ENCODE measurements at places on chromosomes 11 and 22.

DNA sequence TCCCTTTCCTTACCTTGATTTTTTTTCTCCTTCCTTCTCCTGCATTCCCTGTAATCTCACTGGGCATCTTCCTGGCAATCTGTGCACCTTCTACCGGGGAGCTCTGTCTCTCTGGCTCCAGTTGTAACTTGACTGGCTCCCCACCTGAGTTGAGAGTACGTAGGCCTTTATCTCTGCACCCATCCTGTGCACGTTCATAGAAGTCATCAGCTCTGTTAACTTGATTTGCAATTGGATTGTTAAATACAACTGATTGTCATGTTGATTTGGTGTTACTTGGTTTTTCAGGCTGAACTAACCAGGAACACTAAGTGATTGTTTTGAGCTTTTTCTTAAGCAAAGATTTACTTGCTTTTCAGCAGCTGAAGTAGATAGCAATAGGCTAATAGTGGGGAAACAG is 11.8 kb downstream of the SWAP70 start:
- DNase-seq = no peak

- DNase-seq = no peak
Observed at GRCh38 chr22:49406879-49407587, 420.6 kb downstream of the BRD1 start.

GRCh38 chr22:39264349-39265038 is 19.7 kb upstream of the PDGFB start:
- DNase-seq = no peak

GRCh38 chr11:16043617-16044016 is 312.7 kb downstream of the SOX6 start:
- no peak for DNase-seq

- DNase-seq = no peak
Observed at GRCh38 chr11:74446532-74446938, 20.8 kb downstream of the KCNE3 start.

GRCh38 chr11:68472778-68473177 is 12.2 kb downstream of the PPP6R3 start:
- DNase-seq = no peak

GRCh38 chr11:87002918-87003317 is 34.8 kb upstream of the TMEM135 start:
- DNase-seq = peak; percentile 30

- DNase-seq = peak; percentile 46
Observed at GRCh38 chr11:46529095-46529905, 64.5 kb downstream of the AMBRA1 start.

DNA sequence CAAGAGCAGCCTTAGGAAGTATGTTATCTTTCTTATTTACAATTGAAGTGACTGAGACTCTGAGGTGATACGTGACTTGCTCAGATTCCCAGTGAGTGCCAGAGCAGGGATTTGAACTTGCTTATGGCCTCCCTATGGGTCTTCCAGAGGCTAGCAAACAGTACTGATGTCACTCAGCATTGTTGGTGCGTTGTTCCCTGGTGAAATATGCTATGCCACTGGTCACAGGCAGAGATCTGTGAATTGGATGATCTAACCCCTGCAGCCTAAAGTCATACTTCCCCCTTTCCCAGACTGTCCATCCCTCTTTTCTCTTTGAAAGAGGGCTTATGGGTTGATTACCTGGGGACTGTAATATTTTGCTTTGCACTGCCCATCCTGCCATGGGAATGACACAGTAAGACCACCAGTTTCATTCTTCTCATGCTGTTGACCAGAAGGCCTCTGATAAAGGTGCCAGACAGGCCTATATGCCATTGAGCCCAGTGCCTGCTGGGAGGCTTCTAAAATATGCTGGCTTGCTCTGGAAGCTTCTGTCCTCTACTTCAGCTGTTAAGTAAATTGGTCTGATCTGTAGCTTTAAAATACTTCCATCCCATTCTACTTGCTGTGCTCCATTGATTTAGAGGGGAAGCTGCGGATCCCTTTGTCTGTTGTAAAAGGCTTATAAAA is 152.2 kb upstream of the E2F8 start:
- DNase-seq = no peak

DNA sequence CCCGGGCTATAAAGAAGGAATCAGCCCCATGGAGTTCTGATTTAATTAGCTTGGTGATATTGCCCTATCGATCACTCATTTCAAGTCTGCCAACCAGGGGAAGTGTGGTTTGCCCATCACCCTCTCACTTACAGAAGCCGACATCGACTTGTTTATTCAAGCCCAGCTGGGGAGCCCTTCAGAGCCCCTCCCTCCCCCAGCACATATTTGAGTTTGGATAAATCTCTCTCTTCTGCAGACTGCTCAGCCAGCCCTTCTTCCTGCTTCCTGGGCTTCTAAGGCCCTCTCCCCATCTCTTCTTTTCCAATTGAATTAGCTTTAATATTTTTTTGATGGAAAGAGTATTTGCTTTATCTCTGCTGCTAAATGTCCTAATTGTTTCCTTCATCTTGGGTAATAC is 299.0 kb downstream of the MIAT start:
- no peak for DNase-seq

DNA sequence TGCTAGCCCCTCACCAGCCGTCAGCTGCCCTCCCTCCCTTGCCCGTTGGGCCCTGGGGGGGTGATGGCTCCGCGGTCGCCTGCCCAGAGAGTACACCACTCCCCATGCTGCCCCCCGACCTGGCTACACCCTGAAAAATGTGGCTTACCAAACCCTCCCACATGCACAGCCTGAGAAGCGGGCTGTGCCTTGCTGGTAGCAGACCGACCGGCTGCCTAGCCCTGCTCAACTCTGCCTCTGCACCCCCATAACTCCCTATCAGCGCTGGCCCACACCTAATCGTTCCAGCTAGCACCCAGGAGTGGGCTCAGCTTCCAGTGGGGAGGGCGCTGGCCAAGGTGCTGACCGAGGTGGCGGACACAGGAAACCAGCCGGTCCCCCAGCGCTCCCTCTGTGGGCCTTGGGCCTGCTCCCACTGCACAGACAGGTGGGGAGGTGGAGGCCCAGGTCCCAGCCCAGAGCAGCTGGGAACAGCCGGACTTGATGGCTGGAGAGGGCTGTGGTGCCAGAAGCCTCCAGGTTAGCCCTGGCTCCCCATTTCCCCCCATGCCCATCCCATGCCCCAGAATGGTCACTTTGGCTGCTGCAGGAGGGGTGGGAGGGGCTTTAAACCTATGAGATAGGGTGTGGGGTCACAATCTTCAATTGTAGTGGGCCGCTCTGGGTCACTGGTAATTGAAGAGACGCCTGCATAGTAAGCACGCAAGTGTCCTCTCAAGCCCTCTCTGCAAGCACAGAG is 32.1 kb upstream of the PRODH start:
- peak; percentile 25 for DNase-seq

- DNase-seq = no peak
Observed at GRCh38 chr22:35204807-35205775, 52.2 kb upstream of the HMGXB4 start.

DNA sequence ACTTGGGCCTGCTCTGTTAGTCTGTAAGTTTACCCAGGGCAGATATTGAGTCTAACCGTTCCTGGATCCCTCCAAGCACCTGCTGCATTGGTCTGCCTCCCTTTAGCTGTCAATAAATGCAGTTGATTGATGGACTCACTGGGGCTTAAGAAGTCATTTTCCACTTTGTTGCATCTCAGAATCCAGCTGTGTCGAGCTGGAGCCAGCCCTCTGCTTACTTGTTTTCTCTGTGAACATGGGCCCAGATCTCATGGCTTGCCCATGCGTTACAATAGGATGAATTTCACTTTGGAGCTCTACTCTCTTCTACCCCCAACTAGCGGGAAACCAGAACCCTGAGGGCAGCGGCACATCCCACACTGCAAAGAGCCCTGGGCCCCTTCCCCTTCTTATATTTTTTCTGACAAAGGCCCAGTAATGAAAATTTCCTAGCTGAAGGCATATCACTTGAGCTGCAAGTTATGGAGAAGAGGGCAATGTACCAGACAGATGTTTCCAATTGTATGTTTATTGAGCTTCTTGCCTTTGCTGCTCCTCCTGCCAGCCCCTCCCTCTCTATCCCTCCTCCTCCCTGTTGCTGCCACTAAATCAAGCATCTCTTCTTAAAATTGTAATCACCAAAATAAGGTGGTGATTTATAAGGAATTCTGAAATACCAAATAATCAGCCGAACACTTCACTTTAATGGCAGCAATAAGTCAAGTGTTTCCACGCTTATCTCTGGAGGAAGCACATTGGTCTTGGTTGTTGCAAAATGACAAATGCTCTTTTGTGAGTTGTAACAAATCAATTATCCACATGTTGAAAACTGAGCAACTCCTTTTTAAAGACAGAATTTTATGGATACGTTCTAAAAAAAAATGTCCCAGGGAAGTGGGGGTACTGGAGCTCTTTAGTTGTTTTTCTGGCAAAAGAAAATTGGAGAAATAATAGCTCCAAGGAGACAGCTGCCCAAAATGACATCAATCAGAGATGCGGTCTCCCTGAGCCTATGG is 212.3 kb upstream of the ZBED5 start:
- no peak for DNase-seq

- no peak for DNase-seq
Observed at GRCh38 chr11:132539590-132540368, 992.5 kb downstream of the OPCML start.

DNA sequence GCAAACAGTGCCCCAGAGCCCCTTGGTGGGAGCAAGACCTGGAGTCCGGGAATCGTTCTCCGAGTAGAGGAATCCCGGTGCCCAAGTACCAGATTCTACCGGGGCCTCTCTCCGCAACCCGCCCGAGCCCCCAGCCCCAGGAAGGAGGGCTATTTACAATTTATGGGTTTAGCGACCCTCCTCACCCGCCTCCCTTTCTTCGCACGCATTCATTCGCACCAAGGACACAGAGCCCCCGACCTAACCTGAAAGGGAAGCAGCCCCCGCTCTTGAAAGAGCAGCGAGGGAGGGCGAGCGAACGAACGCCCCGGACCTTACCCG is 628 bp downstream of the LRP4 start:
- DNase-seq = no peak
